ENCODE measurements at places on chromosomes 7 and 10. TPM values are rescaled to one million over a fixed set of nuclear protein-coding genes. Genes with fewer than 3 reads are reported as not detected.

NPC1L1 gene
- total RNA-seq = 0.25 TPM

DEPP1 gene
- 0.23 TPM for total RNA-seq

C10orf62 gene
- total RNA-seq = not detected

TSPAN13 gene
- 1.1 TPM for total RNA-seq

C10orf105 gene
- total RNA-seq = 0.35 TPM

ADARB2 gene
- 2.0 TPM for total RNA-seq

NRCAM gene
- total RNA-seq = 2.5 TPM

CLCN1 gene
- total RNA-seq = not detected

DNA sequence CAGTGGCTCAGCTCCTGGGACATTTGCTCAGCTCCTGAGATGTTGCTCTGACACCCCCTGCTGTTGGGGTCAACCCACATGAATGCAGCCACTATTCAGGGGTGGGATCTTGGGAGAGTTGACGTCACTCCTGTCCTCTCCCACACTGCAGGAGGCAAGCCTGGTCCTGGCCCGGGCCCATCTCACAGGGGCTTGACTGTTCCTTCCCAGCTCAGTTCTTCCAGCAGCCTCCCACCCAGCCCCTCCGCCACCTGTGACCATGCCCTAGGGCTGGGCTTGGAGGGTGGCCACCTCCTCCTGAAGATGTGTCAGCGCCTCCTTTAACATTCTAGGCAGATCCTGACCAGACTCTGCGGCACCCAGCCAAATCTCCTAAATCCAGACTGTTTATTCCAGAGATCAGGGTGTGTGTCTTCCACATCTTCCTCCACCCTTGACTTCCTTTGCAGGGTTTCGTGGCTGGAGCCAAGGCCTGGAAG lies 19.1 kb upstream of the OPALIN start:
- DNase-seq = no peak

DNA sequence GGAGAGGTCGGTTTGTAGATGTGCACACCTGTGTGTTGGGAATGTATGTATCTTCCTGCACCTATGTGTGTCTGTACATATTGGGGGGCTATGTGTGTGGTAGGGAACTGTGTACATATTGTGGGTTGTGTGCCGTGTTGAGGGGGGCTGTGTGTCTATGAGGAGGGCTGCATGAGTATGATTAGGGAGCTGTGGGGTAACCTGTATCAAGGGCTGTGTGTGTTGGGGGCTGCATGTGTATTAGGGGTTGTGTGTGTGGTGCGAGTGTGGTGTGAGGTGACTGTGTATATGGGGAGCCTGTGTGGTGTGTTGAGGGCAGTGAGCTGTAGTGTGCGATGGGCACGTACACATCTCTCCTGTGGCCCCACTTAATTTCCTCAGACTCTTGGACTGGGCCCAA lies 22.2 kb upstream of the PAX2 start:
- DNase-seq = no peak

DNA sequence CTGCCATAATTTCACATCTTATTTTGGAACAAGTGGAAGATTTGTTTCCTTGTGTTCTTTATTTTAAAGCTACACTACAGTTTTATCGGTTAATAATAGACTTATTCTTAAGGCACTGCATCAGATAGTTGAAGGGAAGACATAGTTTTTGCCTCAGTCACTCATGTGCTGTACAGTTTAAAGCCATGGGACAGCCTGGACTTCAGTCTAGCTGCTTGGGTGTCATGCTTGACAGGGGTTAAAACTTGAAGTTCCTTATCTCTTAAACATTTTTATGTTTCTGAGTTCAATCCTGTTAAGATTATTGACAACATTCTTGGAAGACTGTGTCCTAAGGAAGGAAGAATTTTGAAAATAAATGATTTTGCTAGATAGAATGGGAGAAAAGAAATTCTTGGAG lies 49.7 kb downstream of the PPP1R9A start:
- DNase-seq = no peak

GRCh38 chr10:130378556-130379400 lies 242.6 kb downstream of the GLRX3 start:
- no peak for DNase-seq

GRCh38 chr7:55265836-55266642 lies 99.1 kb upstream of the LANCL2 start:
- no peak for DNase-seq

GRCh38 chr10:130458509-130458908 lies 322.3 kb downstream of the GLRX3 start:
- no peak for DNase-seq

- no peak for DNase-seq
These were observed 27.9 kb downstream of the ADCYAP1R1 start for GRCh38 chr7:31079824-31080511.

DNA sequence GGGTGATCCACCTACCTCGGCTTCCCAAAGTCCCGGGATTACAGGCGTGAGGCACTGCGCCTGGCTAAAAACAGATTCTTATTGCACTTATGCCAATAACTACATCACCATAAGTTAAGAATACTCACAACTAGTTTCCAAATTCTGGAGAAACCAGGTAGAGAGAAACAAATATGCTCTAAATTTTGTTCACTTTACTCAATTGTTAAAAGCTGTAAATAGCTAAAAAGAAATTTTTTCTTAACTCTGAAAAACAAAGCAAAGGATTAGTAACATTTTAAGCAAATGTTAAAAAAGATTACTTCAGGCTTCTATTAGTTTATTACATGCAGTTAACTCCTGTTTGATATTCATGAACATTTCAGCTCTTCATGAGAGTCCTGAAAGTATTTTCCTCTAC lies 28.3 kb upstream of the ZMIZ2 start:
- DNase-seq = no peak

DNA sequence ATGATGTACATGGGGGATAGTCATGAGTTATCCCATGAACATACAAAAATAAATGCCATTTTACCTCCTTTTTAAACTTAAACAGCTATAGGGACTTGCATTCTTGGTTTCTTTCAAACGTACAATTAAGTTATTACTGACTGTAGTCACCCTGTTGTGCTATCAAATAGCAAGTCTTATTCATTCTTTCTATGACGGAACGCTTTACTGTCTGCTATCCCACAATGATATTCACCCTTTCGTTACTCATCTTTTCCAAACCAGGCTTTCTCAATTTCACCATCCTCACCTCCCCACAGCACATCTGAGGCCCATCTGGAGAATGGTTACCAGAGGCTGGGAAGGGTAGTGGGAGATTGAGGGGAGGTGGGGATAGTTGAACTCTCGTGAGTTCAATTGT lies 218.8 kb downstream of the PHF14 start:
- DNase-seq = no peak

- DNase-seq = no peak
These were observed 49.8 kb downstream of the STK31 start for GRCh38 chr7:23759671-23760391.

DNA sequence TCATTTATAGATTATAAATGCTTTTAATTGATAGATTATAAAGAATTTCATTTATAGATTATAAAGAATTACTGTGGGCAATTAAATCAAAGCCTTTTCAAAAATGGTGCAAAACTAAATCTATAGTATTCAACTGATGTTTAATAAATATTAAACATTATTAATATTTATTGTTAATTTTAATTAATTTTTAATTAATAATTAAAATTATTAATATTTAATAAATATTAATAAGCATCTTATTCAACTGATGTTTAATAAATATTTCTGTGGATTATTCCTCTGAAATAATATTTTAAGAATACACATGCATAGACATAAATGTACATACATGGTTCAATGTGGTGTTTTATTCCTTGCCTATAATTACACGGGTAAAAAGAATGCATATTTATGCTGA lies 346.8 kb downstream of the PCDH15 start:
- DNase-seq = no peak

Measured in activated T-cell treated with anti-CD3 and anti-CD28 coated beads, Interleukin-2, amount 50 U/mL, for 72 hours (primary cell).